ENCODE measurements at places on chromosomes 16 and 17.
A peak's percentile ranks its signal among the peaks of the same experiment; 100 is the strongest.

DNA sequence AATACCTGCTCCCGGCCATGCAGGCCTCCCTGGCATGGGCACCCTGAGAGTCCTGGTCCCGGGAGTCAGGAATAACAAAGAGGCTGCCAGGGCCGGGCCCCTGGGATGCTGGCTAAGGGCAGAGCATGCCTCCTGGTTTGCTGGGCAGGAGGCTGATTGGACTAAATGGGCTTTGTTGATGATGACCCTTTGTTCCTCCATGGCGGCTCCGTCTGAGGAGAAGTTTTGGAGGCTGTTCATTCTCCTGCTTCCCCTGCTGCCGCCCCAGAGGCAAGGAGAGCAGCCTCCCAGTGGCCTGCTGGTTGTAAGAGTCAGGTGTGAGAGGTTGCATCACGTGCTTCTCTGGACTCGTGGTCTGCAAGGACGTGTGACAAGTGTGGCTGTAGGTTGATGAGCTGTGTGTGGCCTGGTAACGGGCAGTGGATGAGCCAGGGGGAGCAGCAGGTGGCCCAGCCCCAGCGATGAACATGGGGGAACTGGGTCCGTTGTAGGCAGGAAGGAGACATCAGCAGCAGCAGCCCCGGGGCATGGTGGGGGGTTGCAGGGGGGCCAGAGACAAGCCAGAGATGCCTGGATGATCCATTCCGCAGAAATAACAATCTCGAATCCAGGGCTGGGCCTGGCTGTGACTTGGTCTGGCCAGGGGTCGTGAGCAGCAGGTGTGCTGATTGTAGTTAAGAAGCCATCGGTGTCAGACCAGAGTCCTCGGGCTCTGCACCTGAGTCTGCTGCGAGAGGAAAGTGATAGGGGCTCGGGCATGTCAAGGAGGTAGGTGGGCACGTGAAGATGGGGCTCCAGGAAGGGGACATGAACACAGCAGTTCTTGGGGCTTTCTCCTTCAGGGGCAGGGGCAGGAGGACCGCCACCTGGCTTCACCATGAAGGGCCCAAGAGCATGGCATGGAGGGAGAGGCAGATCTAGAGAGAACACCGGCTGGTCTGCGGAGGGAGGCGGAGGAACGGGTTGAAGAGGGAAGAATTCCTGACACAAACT lies 101.4 kb downstream of the TNFRSF13B start:
- DNase-seq = no peak

DNA sequence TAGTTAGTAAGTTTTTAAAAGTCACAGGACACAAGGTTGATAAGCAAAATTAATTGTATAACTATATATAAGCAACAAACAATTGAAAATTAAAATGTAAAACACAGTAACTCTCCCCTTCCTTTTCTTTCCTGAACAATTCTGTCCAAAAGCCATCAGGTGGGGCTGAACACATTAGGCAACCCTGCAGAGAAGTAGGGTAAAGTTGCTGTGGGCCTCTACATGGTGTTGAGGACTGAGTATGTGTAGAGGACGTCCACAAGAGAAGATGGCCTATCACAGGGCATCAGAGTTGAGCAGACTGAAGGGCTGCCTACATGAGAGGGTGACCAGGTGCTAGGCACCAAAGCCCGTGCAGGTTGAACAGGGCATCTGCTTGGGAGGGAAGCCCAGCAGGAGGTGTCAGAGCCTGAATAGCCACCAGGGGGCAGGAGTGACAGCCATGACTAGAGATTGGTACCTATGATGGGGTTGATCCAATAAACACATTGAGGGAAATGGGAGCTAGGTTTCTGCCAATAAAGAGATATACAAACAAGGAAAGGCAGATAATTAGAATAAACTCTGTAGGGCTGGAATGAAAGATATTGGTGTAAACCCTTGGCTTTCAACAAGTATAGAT lies 415.1 kb downstream of the NPIPA8 start:
- peak; percentile 61 for DNase-seq

DNA sequence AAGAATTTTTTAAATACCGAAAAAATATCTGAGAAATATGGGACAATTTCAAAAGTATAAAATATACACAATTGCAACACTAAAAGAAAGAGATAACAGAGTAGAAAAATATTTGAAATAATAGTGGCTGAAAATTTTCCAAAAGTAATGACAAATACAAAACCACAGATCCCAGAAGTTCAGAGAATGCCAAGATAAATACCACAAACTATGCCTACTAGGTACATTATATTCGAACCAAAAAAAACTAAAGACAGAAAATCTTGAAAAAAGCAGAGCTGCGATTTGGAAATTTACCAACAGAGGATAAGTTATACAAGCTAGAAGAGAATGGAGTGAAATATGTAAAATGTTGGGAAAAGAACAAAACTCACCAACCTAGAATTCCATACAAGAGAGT lies 191.3 kb upstream of the ELAC2 start:
- no peak for DNase-seq

DNA sequence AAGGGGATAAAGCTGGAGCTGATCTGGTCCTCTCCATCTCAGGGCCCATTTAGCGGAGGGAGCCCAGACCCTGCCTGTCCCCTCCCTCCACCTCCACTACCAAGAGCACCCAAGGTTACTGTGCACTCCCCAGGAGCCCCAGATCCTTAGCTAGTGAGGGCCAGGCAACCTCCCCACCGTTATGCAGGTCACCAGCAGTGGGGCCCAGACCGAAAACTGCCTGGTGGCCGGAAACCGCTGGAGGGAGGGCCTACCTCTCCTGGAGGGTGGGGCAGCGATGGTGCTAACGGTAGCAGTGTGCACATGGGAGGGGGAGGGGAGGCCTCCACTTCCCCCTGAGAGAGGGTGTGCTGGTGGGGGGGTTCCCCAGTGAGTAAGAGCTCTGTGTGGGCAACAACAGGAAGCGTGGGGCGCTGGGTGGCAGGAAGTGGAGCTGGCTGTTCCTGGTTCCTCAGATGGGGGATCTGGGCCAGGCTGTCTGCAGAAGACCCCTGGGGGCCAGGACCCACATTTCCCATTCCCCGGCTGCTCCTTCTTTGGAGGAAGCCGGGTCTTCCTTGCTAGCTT lies 4.4 kb downstream of the FMNL1 start:
- peak; percentile 90 for DNase-seq

DNA sequence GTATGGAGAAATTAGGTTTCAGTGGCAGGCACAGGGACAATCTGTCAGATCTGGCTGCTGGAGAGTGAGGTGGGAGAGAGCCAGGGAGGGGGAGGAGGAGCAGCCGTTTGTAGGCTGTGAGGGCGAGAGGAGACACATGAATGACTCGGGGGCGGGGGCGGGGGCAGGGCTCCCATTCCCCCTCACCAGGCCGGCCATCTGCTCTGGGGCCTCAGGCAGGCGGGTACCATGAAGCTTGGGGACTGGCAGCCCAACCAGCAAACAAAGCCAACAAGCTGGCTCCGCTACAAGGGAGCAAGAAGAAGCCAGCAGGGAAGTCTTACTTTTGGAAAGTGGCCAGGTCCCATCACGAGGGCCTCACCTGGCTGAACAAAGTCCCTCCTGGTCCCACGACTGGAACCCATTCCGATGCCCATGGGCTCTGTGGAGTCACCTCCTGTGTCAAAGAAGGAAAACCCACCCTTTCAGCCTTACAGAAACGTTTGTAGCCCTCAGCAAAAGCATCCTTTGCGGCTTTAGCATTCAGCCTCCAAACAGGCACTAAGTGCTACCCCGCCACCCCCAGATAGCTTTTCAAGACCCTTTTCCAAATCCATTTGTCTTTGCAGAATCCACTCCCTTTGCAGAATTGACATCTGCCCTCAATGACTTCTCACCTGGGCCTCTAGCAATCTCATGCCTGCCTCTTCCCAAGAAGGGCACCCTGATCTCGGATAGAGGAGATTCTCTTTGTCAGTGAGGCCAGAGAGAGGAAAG lies 9.2 kb upstream of the SSTR2 start:
- no peak for DNase-seq

- DNase-seq = no peak
Measured at GRCh38 chr17:48860034-48860433, 29.2 kb downstream of the CALCOCO2 start.

DNA sequence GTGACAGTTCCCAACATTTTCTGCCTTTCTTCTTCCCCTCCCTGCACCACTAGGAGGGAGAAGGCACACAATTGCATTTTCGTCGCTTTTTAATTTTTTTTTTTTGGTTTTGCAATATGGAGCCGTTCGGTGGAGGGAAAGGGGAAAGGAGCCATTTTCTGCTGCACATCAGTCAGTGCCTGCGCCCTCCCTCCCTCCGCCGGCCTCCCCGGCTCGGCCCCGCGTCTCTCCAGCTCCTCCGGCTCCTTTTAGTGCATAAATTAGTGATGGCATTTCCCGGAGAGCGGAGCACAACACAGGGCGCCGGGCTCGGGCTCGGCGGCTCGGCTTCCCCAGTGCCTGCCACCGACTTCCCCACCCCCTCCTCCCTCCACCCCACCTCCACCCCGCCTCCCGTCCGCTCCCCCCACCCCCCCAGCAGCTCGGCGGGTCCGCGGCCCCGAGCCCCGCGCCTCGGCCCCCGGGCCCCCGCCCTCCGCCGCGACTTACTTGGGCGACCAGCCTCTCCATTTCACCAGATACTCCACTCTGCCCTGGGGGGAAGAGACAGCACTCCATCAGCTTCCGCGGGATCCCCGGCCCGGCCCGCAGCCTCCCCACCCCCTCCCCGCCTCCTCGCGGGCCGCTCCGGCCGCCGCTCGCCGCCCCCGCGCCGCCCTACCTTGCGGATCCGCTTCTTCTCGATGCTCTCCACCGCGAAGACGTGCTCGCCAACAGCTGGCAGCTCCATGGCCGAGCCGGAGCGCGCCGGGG lies 542 bp downstream of the CBX4 start:
- DNase-seq = peak; percentile 78

DNA sequence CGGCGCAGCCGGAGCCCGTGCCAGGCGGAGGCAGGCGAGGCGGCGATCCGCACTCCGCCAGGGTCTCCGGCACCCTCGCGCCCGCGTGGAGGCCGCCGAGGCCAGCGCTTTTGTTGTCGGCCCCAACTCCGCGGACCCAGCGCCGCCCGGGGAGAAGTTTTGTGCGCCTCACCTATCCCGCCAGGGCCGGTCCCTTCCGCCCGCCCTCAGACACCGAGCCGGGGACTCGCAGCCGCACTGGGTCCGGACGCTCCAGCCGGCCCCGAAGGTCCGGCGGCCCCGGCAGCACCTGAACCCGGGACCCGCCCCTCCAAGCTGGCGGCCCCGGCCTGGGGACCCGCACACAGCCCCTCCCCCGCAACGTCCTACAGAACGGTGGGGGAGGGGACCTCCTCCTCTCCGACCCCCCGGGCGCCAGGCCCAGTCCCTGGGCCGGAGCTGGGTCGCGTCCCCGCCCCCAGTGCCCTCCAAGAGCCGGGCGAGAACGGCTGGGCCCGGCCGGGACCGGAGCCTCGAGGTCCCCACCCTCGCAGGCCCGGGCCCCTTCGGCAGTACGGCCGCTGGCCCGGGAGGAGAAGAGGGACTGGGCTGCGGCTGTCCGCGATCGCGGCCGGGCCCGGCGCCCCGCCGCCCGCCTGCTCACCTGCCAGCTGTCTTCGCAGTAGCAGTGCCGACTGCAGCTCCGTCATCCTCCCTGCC lies 698 bp downstream of the UBE2G1 start:
- no peak for DNase-seq

GRCh38 chr17:1611715-1612114 lies 16.9 kb downstream of the SLC43A2 start:
- no peak for DNase-seq

DNA sequence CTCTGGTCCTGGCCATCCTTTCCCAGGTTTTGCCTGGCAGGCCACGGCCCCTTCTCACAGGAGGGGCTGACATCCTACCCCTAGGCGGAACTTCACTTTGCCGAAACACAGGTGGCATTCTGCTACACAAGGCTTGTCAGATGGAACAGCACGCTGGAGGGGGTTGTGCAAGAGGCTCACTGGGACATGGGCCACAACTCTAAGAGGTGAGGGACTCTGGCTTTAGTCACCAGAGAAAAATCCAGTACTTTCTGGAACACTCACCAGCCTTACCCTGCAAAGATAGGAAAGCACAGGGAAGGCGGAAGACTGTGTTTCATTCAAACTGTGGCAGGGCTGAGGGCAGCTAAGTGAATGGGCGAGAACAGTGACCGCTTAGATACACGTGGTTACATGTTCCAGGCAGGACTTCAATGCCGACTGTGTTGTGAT lies 18.3 kb downstream of the CDC42EP4 start:
- no peak for DNase-seq

DNA sequence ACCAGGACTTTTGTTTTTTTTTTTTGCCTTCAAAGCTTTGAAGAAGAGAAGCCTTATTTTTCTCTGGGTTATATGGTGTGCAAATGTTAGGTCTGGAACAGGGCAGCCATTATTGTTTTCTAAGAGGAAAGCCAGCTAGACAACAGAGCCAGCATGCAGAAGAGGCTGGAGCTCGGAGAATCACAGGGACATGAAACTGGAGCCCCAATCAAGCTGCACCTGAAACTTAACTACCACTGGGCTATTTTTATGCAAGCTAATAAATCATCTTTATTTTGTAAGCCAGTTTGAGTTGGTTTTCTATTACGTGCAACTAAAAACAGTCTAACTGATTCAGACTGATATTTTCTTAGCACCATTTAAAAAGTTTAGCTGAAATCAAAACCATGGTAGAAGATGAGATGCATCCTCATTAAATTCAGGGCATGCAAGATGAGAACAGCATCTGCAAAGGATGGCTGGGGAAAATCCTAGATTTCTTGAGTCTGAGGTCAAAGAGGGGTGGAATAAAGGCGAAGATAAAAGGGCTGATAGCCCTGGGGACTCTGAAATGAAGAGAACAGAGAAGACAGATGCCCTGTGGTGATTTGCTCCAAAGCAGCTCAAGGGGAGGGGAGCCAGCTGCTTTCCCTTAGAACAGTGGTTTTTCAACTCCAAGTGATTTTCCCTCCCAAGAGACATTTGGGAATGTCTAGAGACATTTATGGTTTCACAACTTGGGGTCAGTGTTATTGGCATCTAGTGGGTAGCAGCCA lies 177.1 kb upstream of the WSCD1 start:
- no peak for DNase-seq

DNA sequence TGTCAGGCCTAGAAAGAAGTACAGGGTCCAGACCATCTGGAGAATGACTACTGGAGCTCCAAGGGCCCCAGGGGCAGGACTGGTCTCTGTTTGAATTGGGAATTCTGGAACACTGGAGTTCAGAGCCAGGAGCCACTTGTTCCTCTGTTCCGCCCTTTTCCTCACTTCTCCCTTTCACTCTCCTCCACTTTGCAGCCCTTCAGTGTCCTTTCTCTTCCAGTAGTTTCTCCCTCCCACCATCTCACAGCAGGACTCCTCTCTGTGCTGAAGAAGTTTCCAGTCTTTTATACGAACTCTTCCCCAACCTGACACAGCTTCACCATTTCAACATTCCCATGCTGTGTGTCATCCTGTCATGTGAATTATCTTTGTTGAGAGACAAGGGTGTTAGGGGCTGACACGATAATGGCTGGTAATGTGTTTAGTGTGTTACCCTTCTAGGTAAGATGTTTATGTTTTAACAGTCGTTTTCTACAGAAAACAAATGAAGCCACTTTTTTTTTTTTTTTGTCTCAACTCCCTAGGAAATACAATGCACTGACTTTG lies 180.3 kb upstream of the MYOCD start:
- no peak for DNase-seq

GRCh38 chr17:66863820-66864219 lies 28.9 kb downstream of the CACNG5 start:
- no peak for DNase-seq

- no peak for DNase-seq
Measured at GRCh38 chr17:77692571-77693161, 265.8 kb upstream of the TNRC6C start.

- no peak for DNase-seq
Measured at GRCh38 chr17:39782980-39783379, 45.2 kb downstream of the GRB7 start.

GRCh38 chr16:28291651-28292626 lies at the start of gene SBK1:
SBK1 (plus strand) TSS chr16:28292525; CDS start chr16:28317392, 24,867 bp downstream.
- peak; percentile 99 for DNase-seq

- no peak for DNase-seq
Measured at GRCh38 chr16:19175492-19176262, 7.6 kb downstream of the SYT17 start.

GRCh38 chr17:82112181-82112913 lies 14.3 kb upstream of the FASN start:
- DNase-seq = no peak

All from GM20000 (cell line).